ENCODE measurements at places on chromosomes 1 and 21. TPM values are rescaled to one million over a fixed set of nuclear protein-coding genes. Genes with fewer than 3 reads are reported as not detected.

GRHL3 gene
- total RNA-seq: not detected

HHIPL2 gene
- 0.82 TPM for total RNA-seq

DNA sequence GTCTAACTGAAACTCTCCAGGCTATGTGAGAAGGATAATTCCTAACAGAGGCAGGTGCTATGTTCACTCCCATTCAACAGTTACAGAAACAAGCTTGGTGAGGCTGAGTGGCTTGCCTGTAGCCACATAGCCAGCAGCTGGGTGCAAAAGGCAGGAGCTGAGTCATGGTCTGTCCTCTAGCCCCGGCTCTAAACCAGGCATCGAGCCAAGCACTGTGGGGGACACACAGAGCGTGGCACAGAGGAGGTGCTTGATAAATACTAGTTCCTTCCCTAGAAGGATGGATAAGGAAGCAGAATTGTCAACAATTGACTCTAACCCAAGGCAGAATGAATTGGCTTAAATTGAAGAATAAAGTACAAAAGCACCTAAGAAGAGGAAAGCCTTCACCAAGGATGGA, 10.4 kb upstream of the KCNA2 start:
- DNase-seq: no peak

- DNase-seq: no peak
These were observed 7.0 kb upstream of the HEYL start for GRCh38 chr1:39646232-39647081.

DNA sequence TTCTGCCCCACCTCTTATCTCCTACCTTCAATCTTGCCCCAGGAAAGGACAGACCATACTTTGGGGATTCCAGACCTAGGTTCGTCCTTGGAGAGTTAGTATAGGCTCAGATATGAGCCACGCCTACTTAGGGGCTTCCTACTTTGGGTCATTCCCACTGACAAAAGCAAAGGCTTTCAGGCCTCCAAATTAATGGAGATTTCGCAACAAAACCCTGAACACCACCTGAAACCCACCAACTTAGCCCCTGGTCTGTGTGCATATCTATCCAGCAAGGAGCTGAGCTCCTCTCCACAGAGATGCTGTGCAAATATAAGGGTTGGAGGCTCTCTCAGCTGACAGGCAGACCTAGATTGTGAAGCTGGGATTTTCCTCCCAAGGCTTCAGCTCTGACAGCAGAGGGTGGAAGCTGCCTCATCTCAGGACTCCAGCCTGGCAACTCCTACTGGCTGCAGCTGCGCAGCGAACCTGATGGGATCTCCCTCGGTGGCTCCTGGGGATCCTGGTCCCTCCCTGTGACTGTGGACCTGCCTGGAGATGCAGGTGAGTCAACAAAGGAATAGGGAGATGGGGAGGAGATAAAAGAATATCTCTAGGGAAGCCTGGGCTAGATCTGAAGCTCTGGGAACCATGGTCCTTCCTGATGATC, 2.1 kb downstream of the MPL start:
- no peak for DNase-seq

GRCh38 chr1:182029002-182029378, 32.5 kb downstream of the ZNF648 start:
- no peak for DNase-seq

DNA sequence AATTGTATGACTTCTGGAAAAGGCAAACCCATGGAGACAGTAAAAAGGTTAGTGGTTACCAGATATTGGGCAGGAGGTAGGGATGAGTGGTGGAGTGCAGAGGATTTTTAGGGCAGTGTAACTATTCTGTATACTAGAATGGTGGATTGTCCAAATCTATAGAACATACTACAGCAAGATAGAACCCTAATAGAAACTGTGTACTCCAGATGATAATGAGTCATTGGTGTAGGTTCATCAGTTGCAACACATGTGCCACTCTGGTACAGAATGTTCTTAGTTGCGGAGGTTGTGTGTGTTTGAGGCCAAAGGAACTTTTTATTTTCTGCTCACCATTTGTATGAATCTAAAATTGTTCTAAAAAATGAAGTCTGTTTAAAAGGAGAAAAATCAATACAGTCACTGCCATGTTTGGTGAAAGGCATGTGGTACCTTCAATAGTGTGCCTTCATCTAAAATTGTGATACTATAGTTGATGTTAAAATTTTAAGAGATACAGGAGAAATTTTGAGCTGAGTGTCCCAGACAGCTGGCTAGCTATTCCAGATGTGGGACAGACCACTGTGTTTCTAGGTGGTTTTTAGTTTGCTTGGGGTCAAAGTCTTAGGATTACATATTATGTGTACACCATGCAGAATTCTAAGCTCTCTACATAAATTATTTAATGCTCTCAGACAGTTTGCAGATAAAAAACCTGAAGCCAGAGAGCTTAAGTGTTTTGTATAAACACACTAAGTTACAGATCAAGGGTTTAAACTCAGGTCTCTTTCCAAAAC, 150.5 kb downstream of the RPS6KC1 start:
- DNase-seq: no peak

DNA sequence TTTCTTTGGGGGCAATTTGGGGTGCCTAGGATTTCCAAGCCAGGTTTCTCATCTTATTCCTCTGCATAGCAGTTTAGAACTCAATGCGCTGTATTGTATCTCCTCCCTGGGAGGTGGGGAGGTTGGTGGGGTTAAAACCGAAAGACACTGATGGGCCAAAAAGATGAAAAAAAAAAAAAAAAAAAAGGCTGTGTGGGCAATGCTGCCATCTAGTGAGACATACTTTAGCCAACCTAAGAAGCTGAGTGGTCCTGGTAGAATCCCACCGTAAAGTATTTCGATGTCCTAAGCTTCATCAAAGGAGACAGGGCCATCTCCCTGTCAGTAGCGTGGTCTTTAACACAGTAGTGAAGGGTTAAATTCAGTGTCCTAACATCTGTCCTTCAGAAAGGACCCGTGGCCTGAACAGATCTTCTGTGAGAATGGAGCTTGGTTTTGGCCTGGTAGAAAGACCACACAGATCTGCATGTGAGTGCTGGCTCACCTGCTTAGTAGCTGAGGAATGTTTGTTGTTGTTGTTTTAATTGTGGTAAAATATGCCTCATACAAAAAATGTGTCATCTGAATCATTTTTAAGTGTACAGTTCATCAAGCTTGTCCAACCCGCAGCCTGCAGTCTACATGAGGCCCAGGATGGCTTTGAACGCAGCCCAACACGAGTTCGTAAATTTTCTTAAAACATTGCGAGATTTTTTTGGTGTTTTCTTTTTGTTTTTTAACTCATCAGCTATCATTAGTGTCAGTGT, 226.2 kb downstream of the KIF26B start:
- no peak for DNase-seq

- DNase-seq: peak; percentile 72
These were observed 19.0 kb downstream of the SLC37A1 start for GRCh38 chr21:42532466-42533181.

RIMS3 gene
- total RNA-seq: 24.1 TPM

- DNase-seq: no peak
These were observed 118.7 kb upstream of the RUNX3 start for GRCh38 chr1:25048728-25049127.

TMEM200B gene
- 0.82 TPM for total RNA-seq

COL11A1 gene
- total RNA-seq: 20.0 TPM

C8A gene
- not detected for total RNA-seq

- DNase-seq: no peak
These were observed 560.1 kb downstream of the OMA1 start for GRCh38 chr1:57986432-57986831.

DCST1 gene
- not detected for total RNA-seq

ATG4C gene
- total RNA-seq: 34.2 TPM

GRCh38 chr1:76587212-76587611, 280.1 kb upstream of the ST6GALNAC5 start:
- no peak for DNase-seq

GRCh38 chr1:235817101-235817728, 49.5 kb downstream of the LYST start:
- DNase-seq: no peak

KRTAP21-2 gene
- total RNA-seq: not detected

DNA sequence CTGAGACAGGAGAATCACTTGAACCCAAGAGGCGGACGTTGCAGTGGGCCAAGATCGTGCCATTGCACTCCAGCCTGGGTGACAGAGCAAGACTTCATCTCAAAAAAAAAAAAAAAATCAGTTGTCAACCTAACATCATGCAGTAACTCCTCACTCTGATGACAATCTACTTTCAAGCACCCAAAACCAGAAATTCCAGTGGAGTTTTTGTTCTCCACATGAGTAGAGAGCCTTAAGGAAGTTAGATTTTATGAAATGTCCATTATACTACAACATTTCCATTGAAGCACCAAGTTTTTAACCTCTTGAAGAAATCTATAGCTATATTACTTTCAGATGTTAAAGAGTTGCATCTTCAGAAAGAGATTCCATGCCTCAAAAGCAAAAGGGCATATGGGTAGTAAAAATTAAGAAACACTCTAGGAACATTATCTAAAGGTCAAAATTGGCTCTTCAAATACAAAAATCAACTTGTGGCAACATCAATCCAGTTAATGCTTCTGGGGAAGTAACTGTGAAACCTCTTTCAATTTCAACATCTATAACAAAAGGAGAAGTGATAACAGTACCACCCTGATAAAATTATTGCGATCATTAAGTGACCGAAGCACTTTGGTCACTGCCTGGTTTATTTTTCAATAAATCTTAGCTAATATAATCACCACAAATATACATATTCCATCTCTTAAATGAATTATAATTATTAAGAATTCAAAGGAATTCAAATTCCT, 7.7 kb downstream of the LPGAT1 start:
- DNase-seq: no peak

DNA sequence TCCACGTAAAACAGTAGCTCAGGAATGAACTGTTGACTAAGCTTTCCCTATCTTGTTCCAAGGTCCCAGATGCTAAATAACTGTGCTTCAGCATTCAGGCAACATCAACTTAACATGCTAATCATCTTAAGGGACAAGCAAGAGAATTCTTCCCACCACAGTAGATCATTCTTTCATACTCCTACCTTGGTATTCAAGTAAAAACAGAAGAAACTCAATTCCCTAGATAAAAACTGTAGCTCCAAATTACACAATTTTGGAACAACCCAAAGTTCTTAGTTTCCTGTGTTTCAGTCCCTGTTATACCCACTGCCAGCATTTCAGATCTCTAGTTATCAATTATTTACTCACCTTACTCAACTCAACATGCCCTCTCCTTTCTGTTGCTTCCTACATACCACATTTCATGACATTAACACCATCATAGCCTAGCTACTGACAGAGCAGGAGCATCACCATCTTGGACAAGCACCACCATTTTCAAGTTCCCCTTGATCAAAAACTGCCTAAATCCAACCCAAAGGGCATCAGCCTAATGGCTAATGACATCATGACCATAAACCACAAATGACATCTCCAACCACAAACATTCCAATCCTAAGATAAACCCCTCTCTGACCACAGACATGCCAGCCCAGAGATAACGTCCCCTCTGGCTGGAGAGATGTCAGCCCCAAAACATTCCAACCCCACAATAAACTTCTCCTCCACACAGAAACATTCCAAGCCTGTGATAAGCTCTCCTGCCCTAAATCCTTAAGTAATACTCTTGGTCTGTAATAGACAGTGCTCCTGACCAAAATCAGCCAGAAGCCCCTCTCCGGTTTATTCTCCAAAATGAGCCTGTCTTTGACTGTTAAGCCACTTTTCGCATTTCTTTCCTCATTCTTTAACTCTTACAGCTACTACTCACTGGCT, 191.2 kb downstream of the RERE start:
- DNase-seq: no peak

GRCh38 chr1:178371235-178371634, 125.5 kb downstream of the CLEC20A start:
- no peak for DNase-seq

GRCh38 chr1:196517193-196517592, 91.0 kb downstream of the KCNT2 start:
- DNase-seq: no peak

DNA sequence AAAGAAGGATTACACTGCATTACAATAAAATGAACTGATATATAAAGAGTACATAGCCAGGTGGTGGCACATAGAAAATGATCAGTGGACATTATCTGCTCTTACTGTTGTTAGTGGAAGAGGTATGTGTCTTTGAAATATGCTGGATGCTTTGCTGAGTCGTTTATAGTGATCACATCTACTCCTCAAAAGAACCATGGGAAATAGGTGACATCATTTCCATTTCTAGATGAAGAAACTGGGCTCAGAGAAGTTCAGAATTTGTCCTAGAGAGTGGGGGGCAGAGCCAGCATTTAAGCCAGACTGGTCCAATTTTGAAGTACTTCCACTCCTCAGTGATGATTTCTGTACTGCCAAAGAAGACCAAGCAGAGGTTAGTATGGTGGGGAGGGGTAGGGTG, 34.0 kb upstream of the BACH1 start:
- no peak for DNase-seq

GRCh38 chr1:151372058-151372934, at the start of gene SELENBP1:
Gene SELENBP1 (minus strand): TSS chr1:151372705. CDS start chr1:151372641, 64 bp downstream.
- DNase-seq: peak; percentile 62

KIF2C gene
- 2.9 TPM for total RNA-seq

HES3 gene
- not detected for total RNA-seq

- DNase-seq: no peak
These were observed 78.7 kb upstream of the COG2 start for GRCh38 chr1:230563591-230563990.

C1orf141 gene
- under 0.01 TPM for total RNA-seq

DNA sequence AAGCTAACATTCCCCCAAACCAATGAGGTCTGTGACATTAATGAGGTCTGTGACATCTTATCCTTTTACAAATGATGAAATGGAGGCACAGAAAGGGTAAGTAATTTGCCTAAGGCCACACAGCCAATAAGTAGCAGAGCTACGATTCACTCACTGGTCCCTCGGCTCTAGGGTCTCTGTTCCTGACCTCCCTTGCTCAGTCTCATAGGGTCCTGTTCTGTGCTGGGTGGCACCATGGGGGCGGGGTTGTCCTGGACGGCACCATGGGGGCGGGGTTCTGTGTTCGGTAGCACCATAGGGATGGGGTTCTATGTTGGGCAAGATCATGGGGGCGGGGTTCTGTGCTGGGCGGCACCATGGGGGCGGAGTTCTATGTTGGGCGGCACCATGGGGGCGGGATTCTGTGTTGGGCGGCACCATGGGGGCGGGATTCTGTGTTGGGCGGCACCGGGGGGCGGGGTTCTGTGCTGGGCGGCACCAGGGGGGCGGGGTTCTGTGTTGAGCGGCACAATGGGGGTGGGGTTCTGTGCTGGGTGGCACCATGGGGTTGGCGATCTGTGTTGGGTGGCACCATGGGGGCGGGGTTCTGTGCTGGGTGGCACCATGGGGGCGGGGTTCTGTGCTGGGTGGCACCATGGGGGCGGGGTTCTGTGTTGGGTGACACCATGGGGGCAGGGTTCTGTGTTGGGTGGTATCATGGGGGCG, 55.6 kb downstream of the CLSTN1 start:
- no peak for DNase-seq

STIL gene
- total RNA-seq: 7.7 TPM

GRCh38 chr1:209397910-209398309, 185.6 kb upstream of the CAMK1G start:
- no peak for DNase-seq
